ENCODE measurements at places on chromosomes 7 and 10. TPM values are rescaled to one million over a fixed set of nuclear protein-coding genes. Genes with fewer than 3 reads are reported as not detected.

The AGAP4 gene
- total RNA-seq, result 15.7 TPM

DNA sequence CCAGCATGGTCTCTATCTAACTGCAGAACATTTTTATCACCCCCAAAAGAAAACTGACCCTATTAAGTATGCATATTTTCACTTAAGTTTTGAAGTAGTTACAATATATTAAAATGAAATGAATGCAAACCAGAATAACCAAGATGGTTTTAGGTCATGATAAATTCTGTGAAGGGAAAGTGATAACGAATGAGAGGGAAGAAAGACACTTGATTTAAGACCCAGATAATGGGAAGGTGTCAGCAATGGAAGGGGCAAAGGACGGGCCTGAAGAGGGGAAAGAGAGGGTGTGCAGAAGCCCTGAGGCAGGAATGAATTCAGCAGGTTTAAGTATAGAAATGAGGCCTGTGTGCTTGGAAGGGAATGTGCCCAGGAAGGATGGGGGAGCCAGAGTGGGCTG is 61.1 kb upstream of the IGFBP3 start:
- DNase-seq, result no peak

DNA sequence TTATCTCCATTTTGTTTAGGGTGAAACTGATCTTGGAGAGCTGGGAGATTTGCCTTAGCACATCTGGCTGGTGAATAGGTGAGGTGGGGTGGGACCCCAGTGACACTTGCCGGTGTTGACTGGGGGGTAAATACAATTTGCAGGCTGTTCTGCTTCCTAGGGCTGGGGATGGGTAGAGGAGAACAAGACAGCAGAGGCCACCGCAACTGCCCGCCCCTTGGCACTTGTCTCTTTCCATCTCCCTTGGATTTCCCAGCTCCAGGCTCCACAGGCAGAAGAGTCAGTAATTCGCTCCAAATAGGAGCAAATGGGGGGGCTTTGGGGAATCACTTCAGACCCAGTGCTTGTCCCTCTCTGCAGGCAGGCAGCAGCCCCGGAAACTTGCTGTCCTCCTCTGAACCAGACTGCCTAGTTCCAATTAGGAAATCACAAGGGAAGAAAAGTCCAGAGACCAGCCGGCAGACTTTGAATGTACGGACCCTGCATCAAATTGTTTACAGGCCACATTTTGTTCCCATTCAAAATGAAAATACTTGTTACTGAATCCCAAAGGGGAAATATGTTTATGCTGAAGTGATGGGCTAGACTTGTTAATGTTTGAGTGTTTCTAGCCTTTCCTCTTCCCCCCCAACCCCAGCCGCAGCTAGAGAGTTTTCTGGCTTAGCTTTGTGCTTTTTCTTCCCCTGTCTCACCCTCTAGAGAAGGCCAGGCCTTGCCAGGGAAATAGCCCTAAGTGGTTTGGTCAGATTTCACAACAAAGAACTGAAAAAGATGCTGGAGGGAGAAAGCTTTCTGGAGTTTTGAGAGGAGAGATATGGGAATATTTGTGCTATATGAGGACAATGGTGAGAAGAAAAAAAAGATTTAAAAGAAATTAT is 10.0 kb upstream of the INPP5F start:
- DNase-seq, result no peak

- DNase-seq, result no peak
These were observed 74.2 kb downstream of the DNAJB6 start for GRCh38 chr7:157410831-157411556.
